Activated CD4-positive, alpha-beta T cell treated with anti-CD3 and anti-CD28 coated beads, Interleukin-10, Interleukin-2, amounts not matched to agents 100 ng/mL and 50 ng/mL, durations not matched to agents 16 hours and 8 hours (primary cell): ENCODE measurements at places on chromosomes 7 and 10.
A peak's percentile ranks its signal among the peaks of the same experiment; 100 is the strongest.

DNA sequence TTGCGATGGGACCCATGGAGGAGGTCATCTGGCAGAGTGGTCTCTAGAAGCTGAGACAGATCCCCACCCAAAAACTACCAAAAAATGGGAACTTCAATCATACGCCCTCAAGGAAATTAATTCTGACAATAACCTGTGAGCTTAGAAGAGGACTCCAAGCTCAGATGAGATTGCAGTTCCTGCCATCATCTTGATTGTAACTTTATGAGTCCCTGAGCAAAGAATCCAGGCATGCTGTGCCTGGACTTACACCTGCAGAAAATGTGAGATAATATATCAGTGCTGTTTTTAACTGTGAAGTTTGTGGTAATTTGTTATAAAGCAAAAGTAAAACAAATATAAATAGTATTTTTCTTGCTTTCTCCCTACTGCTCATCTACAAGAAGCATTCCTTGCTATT, 299.6 kb upstream of the MBL2 start:
- DNase-seq, result no peak

- DNase-seq, result no peak
Measured at GRCh38 chr7:150891740-150892139, 39.4 kb downstream of the AOC1 start.

DNA sequence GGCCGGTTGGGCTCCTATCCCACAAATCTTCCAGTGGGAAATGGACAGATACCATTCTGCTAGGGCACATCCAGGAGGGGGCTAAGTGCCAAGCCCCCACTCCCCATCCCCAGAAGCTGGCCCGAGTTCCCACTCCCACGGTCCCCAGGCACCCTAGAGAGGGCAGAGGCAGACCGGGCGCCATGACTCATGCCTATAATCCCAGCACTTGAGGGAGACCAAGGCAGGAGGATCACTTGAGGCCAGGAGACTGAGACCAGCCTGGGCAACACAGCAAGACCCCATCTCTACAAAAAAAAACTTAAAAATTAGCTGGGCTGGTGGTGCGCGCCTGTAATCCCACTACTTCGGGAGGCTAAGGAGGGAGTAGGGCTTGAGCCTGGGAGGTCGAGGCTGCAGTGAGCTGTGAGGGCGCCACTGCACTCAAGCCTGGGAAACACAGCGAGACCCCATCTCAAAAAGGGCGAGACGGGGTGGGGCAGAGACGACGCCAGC, 870 bp downstream of the GNA12 start:
- no peak for DNase-seq

- DNase-seq, result no peak
Measured at GRCh38 chr10:116511365-116511764, 34.4 kb upstream of the PNLIP start.

GRCh38 chr7:128810997-128811396, 19.2 kb upstream of the FLNC start:
- no peak for DNase-seq

DNA sequence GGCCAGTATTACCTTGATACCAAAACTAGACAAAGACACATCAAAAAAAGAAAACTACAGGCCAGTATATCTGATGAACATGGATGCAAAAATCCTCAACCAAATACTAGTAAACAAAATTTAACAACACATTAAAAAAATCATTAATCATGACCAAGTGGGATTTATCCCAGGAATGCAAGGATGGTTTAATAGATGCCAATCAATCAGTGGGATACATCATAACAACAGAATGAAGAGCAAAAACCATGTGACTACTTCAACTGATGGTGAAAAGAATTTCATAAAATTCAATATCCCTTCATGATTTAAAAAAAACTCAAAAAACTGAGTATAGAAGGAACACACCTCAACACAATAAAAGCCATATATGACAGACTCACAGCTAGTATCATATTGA, 25.2 kb upstream of the UBN2 start:
- DNase-seq, result no peak

GRCh38 chr7:31421607-31422006, 81.1 kb upstream of the NEUROD6 start:
- no peak for DNase-seq

DNA sequence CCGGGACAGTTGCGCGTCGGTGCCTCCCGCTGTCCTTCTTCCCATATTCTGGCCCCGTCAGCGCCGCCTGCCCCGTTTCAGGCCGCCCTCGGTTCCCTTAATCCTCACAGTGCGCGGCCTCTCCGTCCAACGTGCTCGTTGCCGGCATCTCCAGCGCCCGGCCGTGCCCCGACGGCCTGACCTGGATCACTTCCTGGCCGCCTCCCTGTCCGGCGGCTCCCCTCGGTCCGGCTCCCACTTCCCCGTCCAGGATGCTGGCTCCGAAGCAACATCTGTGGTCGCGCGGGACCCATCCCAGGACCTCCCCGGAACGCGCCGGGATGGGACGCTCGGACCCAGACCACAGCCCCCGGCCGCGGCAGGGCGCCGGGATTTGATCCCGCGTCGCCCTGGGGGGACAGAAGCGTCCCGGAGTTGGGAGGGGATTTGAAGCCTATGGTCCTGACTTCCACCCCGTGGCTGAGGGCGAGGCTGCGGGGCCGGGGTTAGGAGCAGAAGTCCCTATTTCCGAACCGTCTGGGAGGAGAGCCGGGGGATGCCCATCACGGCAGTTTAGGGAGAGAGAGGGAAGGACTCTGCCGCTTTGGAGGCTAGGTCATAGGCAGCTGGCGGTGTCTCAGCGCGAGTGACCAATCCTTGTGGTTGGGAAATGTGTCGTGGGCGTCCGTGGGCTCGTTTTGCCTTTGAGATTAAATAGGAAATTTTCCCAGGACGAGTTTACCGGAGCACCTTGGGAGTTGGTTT, 53.8 kb downstream of the KCTD7 start:
- DNase-seq, result peak; percentile 9

DNA sequence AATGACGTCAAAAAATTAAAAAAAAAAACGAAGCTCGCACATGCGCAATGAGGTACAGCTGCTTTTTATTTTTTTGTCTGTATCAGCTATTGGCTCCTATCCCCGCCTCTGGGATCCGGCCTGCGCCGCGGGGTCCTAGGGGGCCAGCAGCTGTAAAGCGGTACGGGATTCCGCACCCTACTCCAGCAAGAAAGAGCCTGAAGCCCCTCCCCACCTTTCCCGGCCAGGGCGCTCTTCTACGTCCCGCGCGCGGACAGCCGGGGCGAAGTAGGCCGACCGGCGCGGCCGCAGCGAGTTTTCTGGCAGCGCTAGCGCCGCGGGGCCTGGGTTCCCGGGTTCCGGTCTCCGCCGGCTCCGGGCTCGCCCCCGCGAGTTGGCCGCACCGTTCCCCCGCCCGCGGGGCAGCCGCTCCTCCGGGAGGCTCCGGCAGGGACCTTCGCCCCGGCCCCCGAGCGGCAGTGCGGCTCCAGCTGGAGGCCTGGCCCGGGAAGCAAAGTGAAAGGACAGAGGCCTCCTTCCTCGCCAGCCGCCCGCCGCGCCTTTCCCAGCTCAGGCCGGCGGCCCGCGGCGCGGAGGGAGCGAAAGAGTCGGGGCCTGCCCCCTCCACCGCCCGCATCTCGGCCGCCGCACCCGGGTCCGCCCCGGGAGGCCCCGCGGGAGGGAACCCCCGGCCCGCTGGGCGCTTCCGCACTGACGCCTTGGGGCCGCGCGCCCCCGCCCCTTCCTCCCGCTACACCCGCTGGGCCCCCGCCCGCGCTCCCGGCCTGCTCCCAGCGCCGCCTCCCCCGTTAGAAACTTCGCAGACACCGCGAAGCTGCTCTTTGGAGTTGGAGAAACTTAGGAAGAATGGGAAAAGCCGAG, 4.7 kb upstream of the SPAG6 start:
- DNase-seq, result peak; percentile 70

DNA sequence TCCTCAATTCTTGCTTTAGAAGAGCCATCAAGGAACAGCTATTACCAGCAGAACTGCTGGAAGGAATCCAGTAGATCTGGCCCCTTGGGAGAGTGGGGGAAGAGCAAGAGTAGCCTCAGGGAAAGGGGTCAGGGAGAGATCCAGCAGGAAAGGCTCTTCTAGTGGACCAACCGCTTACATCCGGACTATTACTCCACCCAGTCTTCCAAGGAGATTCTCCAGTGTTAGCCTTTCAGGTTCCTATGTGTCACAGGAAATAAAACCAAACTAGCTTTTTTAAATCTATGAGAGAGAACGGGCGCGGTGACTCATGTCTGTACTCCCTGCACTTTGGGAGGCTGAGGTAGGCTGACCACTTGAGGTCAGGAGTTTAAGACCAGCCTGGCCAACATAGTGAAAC, 34.3 kb downstream of the TET1 start:
- peak; percentile 10 for DNase-seq

- no peak for DNase-seq
Measured at GRCh38 chr7:100109521-100110163, 8.2 kb downstream of the AP4M1 start.

- no peak for DNase-seq
Measured at GRCh38 chr10:82402906-82403401, 528.0 kb downstream of the NRG3 start.

- DNase-seq, result no peak
Measured at GRCh38 chr10:74910976-74911350, 84.6 kb downstream of the KAT6B start.

- DNase-seq, result no peak
Measured at GRCh38 chr7:1900847-1901246, 230.8 kb downstream of the ELFN1 start.

GRCh38 chr7:38330861-38331621, 57.6 kb upstream of the TARP start:
- no peak for DNase-seq

DNA sequence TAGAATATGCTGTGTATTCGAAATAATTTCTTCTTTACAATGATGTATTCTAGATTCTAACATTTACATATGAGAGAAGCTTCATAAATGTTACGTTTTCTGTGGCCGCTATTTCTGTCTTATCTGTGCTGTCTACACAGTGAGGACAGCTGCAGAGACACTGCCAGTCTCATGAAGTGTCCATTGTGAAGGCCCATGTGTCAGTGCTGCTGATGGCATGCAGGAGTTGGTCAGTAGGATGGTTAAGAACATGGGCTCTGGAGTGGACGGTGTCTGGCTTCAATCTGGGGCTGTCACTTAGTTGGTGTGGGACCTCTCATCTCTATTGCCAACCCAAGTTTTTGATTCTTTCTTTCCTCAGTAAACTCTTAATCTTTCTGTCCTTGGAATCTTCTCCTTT, 137.3 kb downstream of the SDK1 start:
- no peak for DNase-seq

DNA sequence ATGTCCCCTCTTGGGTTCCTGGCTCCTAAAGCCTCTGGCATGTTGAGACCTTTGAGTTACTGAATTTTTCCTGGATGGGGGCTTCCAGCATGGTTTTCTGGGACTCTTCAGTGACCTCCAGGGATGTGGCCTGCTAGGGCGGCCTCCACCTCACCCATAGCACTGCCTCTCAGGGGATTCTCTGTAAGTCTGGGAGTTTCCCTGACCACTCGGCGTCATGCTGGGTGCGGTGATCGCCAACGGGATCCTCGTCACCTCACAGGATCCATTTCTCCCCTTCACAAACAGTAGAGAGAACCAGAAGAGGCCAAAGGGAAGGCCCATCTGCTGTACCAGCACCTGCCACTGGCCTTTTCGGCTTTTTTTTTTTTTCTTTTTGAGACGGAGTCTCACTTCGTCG, 84.3 kb downstream of the NPTX2 start:
- no peak for DNase-seq

GRCh38 chr10:78078539-78079330, 45.1 kb downstream of the RPS24 start:
- DNase-seq, result no peak

GRCh38 chr10:54585572-54585971, 215.5 kb downstream of the PCDH15 start:
- DNase-seq, result no peak

GRCh38 chr10:30917789-30918188, 113.9 kb downstream of the ZNF438 start:
- DNase-seq, result no peak

- DNase-seq, result no peak
Measured at GRCh38 chr7:72222136-72222535, 190.0 kb downstream of the CALN1 start.

GRCh38 chr10:34739915-34740314, 75.2 kb downstream of the PARD3 start:
- no peak for DNase-seq

DNA sequence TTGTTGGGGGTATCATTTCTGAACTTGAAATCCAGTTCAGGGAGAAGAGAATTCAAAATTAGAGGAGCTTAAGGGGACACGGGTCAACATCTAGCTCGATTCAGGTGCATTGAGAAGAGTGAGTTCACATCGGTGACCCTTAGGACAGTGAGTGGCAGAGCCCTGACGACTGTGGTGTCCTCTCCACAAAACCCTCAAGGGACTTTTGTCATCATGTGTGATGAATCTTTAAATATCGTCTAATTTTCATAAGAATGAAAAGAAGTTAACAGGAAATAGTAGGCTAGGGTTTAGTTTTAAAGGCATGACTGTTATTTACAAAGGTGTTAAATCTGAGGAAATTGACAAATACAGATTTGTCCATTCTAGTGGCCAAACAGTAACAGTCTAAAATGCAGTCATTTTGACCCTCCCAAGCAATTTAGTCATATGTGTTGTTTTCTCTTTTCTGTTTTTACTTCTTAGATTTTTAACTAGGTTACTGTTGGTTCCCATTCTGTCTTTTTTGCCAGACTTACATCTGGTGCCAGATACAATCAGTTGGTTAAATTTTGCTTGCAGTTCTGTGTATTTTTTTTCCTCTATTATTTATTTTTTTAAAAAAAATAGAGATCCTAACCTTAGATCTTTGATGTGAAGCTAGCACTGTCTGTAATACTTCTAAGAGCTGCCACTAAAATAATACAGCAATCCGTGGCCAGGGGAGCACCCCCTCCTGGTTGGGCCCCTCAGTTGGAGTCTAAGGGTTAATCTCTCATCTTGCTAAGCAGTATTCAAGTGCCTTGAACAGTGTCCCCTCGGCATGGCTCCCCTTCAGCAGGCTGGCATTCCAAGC, 34.9 kb upstream of the SH2B2 start:
- no peak for DNase-seq

DNA sequence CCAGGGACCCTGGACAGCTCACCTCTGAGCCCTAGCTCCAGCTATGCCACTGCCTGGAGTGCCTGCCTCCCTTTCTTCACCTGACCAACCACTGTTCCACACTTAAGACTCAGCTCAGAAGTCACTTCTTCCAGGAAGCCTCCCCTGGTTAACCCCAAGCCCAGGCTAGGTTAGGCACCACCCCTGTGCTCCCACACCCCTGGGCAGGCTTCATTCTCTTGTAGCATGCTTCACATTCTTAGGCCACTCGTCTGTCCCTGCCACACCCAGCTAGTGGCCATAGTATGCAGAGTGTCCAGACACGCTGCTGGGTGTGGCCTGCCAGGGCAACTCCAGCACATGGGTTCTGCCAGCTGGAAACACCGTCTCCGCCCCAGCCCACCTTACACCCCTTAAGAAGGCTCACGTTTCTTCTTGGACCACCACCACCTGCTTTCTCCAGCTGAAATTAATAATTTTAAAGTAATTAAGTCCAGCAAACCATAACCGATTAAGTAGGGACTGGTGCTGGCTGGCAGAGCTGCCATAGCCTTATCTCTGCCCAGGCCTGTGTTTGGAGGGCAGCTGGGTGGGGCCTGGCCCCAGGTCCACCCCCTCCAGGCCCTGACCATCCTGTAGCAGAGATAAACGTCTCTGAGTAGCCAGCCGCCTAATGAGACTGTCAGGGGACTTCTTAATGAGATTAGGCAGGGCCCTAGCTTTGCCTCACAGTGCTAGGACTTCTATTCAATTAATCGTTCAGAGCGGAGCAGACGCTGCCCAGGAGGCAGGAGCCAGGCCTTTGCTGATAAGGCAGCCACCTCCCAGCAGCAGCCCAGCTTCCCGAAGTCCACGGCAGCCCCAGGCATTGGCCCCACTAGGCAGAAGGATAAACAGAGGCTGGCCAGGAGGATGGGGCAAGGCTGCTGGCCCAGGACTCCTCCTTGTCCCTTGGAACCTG, 20.5 kb downstream of the GRID1 start:
- DNase-seq, result no peak
